ENCODE measurements at places on chromosomes 1 and 21.

DNA sequence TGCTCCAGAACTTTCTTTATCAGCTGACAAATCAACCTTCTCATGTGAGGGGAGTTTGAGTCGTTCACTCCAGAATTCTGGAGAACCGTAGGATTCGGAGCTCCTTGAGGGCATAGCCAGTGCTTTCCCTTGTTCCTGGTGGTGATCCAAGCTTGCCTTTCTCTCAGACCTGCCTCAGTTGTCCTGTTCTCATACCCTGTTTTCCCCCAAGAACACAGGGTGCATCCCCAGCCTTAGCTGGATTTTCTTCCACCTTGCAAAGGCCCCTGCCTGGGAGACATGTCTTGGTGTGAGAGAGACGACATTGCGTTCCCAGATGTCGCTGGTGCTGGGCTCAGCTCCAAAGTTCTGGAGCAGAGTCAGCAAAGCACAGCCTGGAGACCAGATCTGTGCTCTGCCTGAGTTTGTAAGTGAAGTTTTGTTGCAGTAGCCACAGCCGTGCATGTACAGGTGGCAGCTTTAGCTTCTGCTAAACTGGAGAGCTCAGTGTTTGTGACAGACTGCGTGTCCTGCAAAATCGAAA lies 40.0 kb downstream of the ABCG1 start:
- DNase-seq: no peak

- DNase-seq: no peak
These were observed 161.3 kb downstream of the GALNT2 start for GRCh38 chr1:230228236-230228897.

DNA sequence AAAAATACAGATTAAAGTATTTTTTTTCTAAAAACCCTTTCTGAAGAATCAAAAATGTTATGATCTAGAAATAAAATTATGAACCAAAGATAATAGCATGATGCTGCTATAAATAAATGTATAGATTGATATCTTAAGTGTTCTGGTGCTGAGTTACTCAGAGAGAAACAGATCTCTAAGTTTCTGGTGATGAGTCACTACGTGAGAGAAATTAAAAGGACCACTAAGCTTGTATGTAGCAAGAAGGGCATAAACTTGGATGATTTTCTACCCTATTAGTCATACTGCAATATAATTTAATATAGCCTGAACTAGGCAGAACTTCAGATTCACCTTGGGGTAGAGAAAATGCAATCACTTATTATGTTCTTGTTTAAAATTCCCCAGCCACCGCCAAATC lies 514.8 kb downstream of the AMY1C start:
- no peak for DNase-seq

- DNase-seq: no peak
These were observed 910 bp downstream of the RUNX1 start for GRCh38 chr21:35048183-35048601.

DNA sequence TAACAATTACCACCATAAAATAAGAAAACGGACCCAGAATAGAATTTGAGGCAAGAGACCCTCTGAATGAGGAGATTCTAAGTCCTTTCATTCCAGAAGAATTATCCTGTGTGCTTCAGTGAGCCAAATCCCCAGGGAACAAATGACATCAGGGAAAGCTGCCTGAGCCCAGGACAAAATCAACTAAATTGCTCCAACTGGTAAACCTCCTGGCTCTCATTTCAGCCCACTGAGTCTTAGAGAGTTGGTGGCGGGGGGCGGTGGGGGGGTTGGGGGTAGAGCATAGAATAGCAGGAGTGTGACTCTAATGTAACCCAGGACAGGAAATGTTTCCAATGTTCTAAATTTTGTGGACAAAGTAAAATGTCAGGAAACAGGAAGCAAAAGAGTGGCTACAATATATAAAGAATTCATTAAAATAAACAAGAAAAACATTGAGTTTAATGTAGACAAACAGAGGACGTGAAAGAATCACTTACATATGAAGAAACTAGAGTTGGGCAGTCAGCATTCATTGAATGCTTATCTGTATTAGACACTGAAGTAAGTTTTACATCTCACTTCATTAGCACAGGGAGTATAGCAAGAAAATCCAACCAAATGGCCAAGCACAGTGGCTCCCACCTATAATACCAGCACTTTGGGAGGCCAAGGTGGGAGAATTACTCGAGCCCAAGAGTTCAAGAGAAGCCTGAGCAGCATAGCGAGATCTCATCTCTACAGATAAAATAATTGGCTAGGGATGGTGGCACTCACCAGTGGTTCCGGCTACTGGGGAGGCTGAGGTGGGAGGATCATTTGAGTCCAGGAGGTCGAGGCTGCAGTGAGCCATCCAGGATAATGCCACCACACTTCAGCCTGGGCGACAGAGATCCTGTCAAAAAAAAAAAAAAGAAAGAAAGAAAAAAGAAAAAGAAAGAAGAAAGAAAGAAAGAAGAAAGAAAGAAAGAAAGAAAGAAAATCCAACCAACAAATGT lies 75.1 kb downstream of the DHRS3 start:
- DNase-seq: no peak

GRCh38 chr1:32234792-32235191 lies 12.2 kb upstream of the FAM167B start:
- DNase-seq: no peak

- DNase-seq: no peak
These were observed 184.9 kb upstream of the ESRRG start for GRCh38 chr1:216908126-216908525.

DNA sequence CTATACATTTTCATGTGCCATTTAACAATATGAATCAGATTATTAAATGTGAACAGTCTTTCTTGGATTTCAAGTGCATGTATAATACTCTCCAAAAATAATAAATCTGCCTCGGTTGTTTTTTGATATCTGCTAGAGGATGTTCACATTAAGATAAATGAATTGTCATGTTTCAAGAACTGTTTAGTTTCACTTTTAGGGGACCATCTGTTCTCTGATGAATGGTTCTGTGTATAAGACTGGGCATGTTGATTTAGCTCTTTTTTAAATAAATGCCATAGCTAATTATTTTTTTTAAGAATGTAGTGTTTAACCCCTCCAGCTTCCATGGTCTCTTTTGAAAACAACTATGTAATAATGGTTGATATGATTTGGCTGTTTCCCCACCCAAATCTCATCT lies 1245.1 kb upstream of the ADGRL4 start:
- DNase-seq: no peak

DNA sequence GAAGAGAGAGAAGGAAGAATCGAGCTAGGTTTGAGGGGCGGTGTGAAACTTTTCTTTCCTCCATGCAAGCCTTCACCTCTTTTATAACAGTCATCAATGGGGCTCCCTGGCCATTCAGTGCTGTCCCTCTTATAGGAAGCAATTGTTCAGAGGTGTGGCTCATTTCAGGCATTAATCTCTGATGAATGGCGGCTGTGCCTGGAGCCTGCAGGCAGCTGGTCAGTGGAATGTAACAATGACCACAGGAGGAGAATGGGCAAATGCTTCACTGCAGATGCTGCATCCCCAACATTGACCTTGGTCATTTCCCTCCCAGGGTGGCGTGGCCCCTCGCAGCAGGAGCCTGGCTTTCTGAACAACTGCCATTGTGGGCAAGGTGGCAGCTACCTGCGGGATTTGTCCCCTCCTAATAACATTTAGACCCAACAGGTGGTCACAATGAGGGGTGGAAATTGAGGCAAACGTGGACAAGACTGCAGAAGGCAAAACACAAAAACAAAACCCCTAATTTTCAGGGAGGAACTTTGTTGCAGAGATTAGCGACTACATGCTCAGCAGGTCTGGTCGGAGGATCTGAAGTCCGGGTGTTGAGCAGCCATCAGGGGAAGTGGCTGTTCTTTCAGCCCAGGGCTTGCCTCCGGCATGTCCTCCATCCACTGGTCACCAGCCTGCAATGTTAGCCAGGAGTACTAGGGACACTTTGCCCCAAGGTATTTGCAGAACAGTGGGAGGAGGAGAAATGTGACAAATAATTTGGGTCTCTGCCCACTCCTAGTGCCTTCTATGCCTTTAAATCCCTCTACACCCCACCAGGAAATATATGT lies 97.3 kb upstream of the PAXBP1 start:
- DNase-seq: no peak

- DNase-seq: no peak
These were observed 17.3 kb upstream of the TTC4 start for GRCh38 chr1:54698346-54698745.

DNA sequence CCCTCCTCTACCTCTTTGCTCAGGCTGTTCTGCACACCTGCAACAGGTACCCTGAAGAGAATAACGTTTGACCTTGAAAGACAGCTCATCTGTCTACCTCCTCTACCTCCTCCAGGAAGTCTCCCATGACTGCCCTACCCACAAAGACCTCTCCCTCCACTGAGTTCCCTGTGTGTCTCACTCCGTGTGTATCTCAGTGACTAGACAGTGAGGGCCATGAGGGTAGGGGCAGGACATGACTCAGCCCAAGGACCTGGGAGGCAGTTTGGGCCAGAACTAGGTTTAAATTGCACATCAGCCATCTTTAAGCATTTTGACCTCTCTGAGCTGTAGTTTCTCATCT lies 32.0 kb upstream of the LRP8 start:
- DNase-seq: no peak

All from activated effector memory CD4-positive, alpha-beta T cell treated with Interleukin-2 at 50 U/mL for 16 hours (primary cell).